ENCODE measurements at places on chromosomes 11 and 22. TPM values are rescaled to one million over a fixed set of nuclear protein-coding genes. Genes with fewer than 3 reads are reported as not detected.

- no peaks in the 10 kb centered on the region for H3K36me3 ChIP-seq
- no peak overlapping the region for H3K27ac ChIP-seq
- peaks cover 11% of the 10 kb centered on the region for H3K4me1 ChIP-seq
- no peak overlapping the region for H3K4me3 ChIP-seq
Observed at GRCh38 chr22:22927888-22928665, 40.5 kb downstream of the IGLL5 start.

SYT7 gene
- not detected for total RNA-seq

DNA sequence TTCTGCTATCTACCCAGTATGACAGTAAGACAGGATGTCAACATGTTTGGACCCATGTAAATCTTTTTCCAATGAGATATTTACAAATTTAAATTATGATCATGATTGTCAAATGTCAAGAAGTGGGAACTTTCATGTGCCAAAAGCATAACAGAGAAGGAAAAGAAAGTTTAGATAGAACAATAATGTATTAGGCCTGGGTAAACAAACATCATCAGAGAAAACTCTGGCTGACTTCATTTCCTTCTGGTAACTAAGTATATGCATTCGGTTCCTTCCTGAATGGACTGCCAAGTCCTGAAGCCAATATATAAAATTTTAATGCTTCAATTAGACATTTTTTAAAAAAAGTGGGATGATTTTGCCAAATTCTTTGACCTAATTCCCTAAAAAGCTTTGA lies 16.5 kb downstream of the RNF141 start:
- no peak overlapping the region for H3K27ac ChIP-seq
- DNase-seq, result no peak
- no peaks in the 10 kb centered on the region for H3K4me1 ChIP-seq
- H3K36me3 ChIP-seq, result peaks cover 21% of the 10 kb centered on the region

GRCh38 chr11:66042996-66043906 lies 5.7 kb downstream of the GAL3ST3 start:
- no peaks in the 10 kb centered on the region for H3K27me3 ChIP-seq
- peaks cover 8% of the 10 kb centered on the region for H3K4me1 ChIP-seq
- no peak for DNase-seq
- H3K4me3 ChIP-seq, result no peak overlapping the region
- H3K36me3 ChIP-seq, result no peaks in the 10 kb centered on the region

Data from CD8-positive, alpha-beta memory T cell (primary cell).